ENCODE measurements at places on chromosomes 7 and 10.

GRCh38 chr10:31918671-31919409 is 9.8 kb downstream of the ARHGAP12 start:
- DNase-seq = no peak

- peak; percentile 51 for DNase-seq
Observed at GRCh38 chr10:47109906-47110305, 190.1 kb upstream of the GDF10 start.

DNA sequence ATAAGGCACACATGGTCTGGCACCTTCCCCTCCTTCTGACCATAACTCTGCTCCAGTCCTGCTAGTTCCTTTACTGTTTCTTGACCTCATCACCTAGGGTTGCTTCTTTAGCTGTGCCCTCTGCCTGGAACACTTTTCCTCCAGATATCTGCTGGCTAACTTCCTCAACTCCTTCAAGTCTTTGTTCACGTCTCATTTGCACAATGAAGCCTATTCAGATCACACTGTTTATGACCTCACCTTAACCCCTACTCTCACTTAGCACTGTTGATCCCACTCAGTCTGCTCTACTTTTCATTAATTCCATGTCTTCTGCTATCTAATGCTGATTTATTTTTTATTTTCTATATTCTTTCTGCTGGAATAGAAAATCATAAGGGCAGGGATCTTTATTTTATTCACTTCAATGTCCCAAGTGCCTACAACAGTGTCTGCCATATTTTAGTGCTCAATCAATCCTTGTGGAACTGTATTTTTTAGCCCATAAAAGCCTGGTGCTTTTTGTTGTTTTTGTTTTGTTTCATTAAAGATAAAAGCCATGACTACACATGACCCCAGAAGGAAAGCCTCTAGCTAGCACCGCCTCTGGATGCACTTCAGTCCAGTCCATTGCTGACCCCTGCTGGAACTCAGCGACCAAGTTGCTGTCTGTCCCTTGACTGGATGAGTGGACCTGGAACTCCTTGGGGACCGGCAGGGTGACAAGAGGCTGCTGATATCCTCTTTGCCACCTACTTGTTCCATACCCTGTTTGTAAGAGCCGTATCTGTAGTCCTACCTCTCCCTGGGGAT is 12.3 kb downstream of the KLF14 start:
- peak; percentile 64 for DNase-seq

DNA sequence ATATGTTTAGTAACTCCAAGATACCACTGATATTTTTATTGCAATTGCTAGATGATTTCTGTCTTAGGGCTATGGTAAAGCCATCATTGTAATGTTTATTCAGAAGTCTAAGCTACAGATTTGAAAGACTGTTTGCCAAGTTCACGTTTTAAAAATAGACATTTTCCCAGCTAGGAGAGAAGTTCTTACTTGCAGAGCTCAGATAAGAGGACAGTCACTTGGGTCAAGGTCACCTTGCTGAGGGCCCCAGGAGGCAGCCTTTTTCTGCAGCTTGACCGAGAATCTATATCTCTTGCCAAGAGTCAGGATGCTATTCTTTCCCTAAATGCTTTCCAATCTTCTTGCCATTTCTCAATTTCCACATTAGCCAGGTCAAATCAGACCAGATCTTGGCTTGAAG is 1011.2 kb downstream of the KCNMA1 start:
- DNase-seq = no peak

- DNase-seq = no peak
Observed at GRCh38 chr10:63477927-63478326, 12.2 kb upstream of the JMJD1C start.

GRCh38 chr10:118439824-118440223 is 97.7 kb upstream of the FAM204A start:
- no peak for DNase-seq

DNA sequence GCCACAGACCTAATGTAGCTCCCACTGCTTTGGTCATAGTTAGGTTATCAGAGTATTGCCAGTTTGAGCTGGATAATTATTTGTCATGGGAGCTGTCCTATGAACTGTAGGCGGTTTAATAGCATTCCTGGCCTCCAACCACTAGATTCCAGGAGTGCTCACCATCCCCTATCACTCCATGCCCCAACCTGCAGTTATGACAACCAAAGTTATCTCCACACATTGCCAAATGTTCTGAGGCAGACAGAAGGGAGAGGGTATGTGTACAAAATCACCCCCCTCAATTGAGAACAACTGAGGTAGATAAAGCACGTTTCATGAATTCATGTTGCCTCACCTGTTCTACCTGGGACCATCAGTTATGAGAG is 119.0 kb upstream of the CACUL1 start:
- DNase-seq = no peak

GRCh38 chr7:88401009-88401623 is 94.4 kb upstream of the STEAP4 start:
- DNase-seq = no peak

DNA sequence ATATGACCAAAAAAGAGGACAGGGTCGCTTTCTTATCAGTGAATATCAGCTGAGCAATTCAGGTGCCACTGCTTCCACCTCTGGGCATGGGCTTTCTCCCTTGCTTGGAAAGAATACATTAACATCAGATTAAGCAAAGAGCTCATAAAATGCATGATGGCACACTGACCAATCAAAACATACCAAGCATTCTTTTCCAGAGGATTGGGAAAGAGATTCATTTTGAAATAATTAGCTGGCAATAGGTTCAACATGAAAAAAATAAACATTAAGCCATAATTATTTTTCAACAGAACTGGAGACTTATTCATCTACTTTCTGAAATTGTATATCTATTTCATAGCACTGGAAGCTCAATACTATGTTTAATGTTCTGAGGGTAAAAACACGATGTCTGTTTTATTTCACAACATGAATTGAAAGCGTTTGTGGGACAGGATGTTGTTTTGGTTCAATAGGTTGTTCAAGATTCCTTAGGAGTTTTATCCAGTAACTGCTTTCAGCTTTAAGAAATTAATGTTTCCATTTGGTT is 53.2 kb downstream of the TFAM start:
- no peak for DNase-seq

GRCh38 chr10:113133497-113134115 is 183.6 kb downstream of the TCF7L2 start:
- DNase-seq = peak; percentile 46

DNA sequence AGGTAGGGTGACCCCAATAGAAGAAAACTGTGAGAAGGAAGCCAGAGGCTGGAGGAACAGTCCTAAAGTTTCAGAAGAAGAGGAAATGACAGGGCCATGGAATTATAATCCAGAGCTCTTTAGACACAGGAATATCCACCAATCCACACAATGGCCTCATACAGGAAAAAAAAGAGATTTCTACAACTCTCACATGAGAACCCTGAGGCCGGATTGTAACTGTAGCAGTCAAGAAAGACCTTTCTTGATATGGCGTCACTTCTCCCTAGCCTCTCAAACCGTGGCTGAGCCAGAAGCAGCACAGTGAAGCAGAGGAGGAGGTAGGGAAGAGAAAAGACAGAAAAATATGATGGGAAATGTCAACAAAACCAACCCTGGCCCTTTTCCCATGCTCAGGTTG is 76.9 kb downstream of the RAPGEF5 start:
- DNase-seq = no peak

- DNase-seq = no peak
Observed at GRCh38 chr10:95477175-95477520, 84.0 kb downstream of the SORBS1 start.

DNA sequence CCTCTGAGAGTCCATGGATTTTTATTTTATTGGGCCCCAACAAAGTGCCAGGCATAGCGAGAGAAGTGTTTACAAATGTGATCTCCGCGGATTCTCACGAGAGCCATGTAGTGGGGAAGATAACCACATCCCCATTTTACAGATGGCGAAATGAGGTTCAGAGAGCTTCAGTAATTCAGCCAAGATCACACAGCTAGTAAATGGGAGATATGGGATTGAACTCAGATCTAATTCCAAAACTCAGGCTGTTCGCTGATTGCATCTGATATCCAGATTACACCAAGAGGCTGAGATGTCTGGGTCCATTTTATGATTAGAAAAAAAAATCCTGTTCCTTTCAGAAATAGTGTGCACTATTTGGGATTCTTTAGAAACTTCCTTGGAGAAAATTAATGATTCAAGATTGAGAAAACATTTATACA is 1.3 kb downstream of the FAS start:
- no peak for DNase-seq

- DNase-seq = no peak
Observed at GRCh38 chr10:58784361-58784760, 271.7 kb downstream of the BICC1 start.

- no peak for DNase-seq
Observed at GRCh38 chr10:127009366-127009765, 104.1 kb downstream of the DOCK1 start.

DNA sequence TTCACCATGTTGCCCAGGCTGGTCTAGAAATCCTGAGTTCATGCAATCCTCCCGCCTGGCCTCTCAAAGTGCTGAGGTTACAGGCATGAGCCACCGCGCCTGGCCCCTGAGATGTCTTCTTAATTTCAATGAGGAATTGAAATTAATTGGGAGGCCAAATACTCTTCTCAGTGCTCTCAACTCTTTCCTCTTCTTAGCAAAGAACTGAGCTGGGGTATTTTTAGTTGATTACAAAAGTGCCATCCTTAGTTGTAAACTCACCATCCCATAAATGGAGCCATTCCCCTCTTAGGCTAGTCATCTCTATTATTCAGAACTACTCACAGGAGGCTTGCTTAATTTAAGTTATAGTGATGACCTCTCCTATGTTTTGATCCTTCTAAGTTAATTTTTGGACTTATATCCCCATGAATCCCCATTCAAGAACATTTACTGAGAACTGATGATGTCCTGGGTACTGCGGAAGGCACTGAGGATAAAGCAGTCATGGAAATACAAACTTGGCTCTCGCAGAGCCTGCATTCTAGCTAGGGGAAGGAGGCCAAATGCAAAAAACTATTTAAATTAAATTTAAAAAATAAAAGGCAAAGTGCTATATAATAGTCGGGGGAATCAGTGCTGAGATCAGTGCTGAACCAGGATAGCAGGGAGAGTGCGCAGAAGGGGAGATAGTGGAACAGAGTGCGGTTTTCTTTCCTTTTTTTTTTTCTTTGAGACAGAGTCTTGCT is 145.3 kb downstream of the SFMBT2 start:
- no peak for DNase-seq

DNA sequence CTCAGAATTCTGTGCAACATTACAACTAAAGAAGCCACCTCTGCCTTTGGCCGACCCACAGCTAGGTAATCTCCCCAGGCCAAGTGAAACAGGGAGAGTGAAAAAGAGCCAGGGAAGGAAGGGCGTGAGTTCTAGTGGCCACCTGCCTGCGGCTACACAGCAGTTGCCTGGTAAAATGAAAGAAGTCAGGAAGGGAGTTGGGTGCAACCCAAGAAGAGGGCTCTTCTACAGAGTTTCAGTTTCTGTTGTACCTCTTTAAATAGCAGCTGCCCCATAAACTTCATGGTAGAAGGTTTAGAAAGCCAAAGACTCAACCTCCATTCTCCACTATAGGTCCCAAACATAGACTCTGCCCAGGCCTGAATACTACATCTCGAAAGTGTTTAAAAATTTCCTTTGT is 76.2 kb upstream of the TMEM168 start:
- DNase-seq = no peak

DNA sequence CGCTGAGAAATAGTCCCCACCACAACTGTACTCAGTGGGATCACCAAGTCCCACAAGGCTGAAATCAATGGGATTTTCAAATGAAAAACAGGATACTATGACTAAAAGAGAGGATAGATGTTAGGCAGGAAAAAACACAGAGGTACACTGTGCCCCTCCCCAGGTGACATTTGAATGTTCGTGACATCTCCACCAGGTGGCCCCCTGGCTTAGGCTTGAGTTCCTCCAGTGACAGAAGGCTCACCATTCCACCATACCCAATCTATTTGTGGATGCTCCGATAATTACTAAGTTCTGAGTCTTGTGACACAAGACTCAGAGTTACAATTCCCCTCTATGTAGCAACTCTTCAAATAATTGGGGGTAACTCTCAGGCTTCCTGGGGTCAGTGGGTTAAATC is 77.5 kb upstream of the KCNMA1 start:
- no peak for DNase-seq

GRCh38 chr7:89183712-89184111 is 388.2 kb upstream of the TEX47 start:
- peak; percentile 21 for DNase-seq

- DNase-seq = no peak
Observed at GRCh38 chr10:19832699-19833098, 16.5 kb downstream of the PLXDC2 start.

DNA sequence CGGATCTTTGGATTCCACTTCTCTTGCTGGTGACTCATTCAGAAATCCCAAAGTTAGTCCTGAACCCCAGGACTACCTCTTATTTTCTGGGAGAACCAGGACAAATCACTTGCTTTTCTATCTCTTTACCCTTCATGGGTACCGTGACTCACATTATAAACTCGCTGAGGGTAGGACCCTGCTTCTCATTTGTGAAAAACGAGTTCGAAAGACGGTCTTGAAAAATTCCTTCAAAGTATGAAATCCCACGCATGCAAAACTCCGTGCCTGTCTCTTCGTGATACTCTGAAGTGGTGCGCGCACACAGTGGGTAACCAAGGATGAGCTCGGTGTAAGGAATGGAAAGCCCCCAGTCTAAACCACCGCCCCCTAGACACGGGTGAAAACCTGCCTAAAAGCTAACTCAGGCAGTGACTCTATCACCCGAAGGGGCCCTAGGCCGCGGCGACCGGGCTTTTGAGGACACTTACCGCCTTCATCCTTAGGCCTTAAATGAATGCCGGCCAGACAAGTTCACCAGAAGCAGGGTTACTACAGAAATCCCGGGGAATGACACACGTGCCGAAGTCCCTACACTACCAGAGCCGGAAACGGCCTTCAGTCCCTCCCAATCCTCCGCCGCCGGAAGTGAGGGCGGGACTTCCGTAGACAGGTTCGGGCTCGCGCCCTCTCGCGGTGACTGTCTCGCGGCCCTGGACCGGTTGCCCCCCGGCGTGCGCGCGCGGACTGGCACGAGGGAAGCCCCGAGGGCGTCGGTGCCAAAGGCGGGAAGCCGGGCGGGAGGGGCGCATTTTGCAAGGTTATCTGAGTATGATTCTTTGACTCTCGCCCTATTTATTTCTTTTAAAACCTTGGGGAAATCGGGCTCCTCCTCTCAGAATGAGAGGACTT is at the start of gene NOC3L:
Gene NOC3L, minus strand, starts transcription at position 580 of the 891 bp plus-strand sequence. Its CDS starts 101 bp downstream, at position 479.
- peak; percentile 95 for DNase-seq

GRCh38 chr7:36985866-36986400 is 261.6 kb upstream of the AOAH start:
- no peak for DNase-seq

- DNase-seq = no peak
Observed at GRCh38 chr10:125248489-125248888, 88.1 kb upstream of the CTBP2 start.

DNA sequence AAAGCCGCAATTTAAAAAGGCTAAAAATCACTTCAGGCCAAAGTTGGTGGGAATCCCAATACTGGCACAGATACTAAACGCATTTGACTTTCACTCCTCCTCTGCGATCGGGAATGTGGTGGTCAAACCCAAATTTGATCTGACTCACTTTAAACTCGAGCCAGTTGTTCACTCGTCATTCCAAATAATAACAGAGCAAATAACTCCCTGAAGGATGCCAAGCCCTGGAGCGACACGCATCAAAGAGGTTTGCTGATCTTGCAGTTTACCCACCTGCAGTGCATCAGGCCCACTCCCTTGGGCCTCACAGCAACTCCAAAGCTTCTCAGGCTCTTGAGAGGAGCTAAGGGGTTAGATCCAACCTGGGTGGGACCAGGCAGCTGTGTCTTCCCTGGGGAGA is 12.2 kb downstream of the PTN start:
- no peak for DNase-seq

Measured in hindlimb muscle (tissue), 1 donor.